ENCODE measurements at places on chromosomes 1 and 21. TPM values are rescaled to one million over a fixed set of nuclear protein-coding genes. Genes with fewer than 3 reads are reported as not detected.

The OR2M4 gene
- not detected for polyA plus RNA-seq

GRCh38 chr1:27569506-27570291 is 34.2 kb downstream of the AHDC1 start:
- DNase-seq = peak; percentile 9

The ATP5IF1 gene
- polyA plus RNA-seq = 383 TPM

The ADAR gene
- 162 TPM for polyA plus RNA-seq

The CADM3 gene
- polyA plus RNA-seq = not detected

DNA sequence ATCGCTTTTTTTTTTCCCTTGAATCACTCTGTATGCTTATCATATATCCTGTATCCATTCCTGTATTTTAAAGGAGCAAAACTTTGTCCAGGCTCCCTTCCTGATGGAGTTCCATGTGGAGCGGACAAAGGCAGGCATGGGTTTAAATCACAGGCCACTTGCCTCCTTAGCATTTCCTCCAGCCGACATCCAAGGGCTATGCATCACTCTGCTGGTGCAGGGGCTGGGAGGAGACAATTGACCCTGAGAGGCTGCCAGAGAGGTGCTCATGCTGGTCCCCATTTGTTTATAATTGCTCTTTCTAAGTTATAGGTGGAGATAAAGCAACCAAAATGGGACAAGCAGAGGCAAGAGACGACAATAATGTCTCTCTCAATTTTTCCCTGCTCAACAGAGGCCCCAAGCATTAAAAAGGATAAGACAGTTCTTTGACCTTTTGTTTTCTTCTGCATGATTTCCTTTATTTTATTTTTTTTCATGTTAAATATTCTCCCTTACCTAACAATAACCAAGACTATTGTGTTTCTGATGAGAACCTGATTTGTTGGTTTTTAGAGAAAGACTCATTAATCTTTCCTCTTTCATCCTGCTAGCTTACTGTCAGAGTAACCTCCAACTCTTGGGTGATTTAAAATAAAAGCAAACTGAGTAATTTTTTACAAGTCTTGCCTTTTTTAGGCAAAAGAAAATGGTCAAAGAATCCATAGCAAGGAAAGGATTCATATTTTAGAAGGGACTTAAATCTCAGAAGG is 353.7 kb downstream of the ADGRL2 start:
- DNase-seq = no peak

DNA sequence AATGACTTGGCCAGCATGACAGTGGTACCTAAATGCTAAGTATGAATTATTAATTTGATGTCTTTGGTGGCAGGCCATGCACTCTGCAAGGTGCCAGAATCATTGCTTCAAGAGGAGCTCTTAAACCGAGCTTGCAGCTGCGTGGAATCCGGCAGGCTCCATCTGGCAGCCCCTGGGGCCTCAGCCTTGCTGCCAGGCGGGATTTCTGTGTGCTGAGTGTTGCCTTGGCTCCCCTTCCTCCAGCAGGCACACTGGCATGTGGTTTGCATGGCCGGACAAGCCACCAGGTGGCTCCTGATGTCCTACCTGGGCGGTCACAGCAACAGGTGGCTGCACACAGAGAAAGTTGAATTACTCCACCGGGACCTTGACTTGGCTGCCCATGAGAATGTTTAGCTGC is 155.4 kb downstream of the URB2 start:
- DNase-seq = no peak

GRCh38 chr1:162180813-162181212 is 111.3 kb downstream of the NOS1AP start:
- no peak for DNase-seq

GRCh38 chr1:40032240-40032891 is 8.2 kb upstream of the CAP1 start:
- DNase-seq = peak; percentile 51

All from CD4-positive, alpha-beta memory T cell (primary cell).